ENCODE measurements at places on chromosomes 7 and 10.

DNA sequence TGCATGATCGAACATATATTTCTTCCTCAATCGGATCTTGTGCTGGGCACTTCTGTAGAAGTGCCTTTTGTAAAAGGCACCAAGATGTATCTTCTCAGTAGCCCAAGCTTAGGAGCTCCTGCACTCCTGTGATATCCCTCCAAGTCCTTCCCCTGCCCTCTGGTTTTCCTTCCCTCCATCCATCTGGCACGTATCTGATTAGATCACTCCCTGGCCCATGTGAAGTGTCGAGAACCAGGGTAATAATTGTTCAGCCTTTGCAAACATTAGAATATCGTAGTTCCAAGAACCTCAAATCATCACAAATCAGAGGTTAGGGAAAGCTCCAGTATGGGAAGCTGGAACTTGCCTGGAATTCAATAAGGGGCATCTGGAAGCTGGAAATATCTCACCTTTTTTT, 221.1 kb upstream of the AUTS2 start:
- no peak for DNase-seq

DNA sequence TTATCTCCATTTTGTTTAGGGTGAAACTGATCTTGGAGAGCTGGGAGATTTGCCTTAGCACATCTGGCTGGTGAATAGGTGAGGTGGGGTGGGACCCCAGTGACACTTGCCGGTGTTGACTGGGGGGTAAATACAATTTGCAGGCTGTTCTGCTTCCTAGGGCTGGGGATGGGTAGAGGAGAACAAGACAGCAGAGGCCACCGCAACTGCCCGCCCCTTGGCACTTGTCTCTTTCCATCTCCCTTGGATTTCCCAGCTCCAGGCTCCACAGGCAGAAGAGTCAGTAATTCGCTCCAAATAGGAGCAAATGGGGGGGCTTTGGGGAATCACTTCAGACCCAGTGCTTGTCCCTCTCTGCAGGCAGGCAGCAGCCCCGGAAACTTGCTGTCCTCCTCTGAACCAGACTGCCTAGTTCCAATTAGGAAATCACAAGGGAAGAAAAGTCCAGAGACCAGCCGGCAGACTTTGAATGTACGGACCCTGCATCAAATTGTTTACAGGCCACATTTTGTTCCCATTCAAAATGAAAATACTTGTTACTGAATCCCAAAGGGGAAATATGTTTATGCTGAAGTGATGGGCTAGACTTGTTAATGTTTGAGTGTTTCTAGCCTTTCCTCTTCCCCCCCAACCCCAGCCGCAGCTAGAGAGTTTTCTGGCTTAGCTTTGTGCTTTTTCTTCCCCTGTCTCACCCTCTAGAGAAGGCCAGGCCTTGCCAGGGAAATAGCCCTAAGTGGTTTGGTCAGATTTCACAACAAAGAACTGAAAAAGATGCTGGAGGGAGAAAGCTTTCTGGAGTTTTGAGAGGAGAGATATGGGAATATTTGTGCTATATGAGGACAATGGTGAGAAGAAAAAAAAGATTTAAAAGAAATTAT, 10.0 kb upstream of the INPP5F start:
- no peak for DNase-seq

DNA sequence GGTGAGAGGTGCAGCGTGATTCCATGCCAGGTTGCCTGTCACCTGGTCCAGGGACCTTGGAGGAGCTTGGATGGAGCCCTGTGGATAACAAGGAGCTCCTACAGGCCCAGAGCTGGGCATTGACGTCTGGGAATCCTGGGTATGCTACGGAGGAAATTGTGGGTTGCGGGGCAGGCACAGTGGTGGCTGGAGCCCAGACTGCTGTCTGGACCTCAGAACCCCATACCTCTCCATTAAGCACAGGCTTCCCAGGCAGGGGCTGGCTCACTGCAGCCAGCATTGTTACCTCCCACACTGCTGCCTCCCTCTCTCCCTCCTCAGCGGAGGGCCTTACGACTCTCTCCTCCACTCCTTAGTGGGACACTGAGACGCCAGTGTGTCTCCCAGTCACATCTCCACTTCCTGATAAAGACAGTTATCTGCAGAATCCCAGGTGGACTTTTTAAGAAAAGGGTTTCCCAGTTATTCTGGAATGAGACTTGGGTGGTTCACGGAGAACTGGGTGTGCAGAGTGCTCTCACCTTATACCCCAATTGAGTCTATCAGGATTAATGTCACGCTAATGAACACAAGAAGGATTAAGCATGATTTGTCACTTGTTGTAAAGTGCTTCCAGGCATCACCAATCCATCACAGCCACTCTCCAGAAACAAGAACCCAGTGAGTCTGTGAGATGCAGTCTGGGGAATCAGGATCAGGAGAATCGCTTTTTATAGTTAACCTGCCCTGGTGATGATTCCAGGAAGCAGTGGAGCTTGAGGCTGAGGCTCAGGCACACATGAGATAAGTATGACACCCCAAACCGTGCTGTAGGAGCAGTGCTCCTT, 309.4 kb downstream of the RPS24 start:
- DNase-seq = no peak

DNA sequence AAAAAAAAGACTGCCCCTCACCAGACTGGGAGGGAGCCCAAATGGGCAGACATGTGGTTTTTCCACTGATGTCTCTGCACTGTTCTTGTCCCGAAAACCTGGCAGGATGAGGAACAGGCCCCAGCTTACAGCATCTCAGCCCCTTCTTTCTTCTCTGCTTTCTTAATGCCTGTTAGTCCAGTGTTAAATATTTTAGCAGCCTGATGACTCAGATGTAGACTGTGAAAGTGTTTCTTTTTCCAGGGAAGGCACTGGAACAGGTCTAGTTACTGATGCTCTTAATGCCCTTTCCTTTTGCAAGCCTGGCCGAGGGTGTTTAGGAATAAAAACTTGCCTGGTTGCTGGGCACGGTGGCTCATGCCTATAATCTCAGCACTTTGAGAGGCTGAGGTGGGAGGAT, 107.7 kb downstream of the TACC2 start:
- no peak for DNase-seq

DNA sequence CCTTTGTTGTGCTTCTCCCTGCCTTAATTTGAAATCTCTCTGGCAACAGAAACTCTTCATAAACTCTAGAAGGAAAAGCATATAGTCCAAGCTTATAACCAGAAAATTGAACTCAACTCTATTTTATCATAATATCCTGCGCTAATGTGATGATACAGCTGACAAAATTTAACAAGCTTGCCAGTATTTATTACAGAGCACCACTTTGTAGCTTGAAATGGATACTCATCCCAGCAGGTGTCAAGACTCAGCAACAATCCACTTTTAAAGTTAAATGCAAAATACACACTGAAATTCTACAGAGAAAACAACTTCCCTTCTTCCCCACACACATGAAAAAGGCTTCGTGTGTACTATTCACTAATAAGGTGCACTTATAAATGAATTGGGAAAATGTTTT, 228.9 kb downstream of the AGMO start:
- DNase-seq = no peak

GRCh38 chr7:91959023-91959422, 18.4 kb downstream of the AKAP9 start:
- no peak for DNase-seq

GRCh38 chr10:5930272-5930671, 40.2 kb downstream of the FBH1 start:
- DNase-seq = no peak

DNA sequence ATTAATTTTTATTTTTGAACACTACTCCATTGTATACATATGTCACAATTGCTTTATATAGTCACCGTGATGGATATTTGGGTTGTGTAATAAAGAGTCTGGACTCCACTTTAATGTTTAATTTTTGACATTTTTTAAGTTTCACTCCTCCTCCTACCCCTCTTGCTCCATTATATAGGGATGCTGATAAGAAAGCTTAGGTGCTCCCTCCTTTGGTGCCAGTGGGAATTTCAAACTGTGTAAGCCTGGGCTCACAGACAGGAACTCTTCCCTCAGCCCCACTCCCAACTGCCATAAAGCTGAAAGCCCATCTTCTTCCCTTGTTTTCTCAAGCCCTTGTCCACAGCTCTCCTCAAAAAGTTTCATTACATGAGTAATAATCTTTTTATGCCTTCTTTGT, 47.6 kb downstream of the TWIST1 start:
- DNase-seq = no peak

GRCh38 chr10:78460204-78460603, 426.5 kb downstream of the RPS24 start:
- DNase-seq = no peak

GRCh38 chr7:137110535-137110934, 233.0 kb downstream of the PTN start:
- no peak for DNase-seq

DNA sequence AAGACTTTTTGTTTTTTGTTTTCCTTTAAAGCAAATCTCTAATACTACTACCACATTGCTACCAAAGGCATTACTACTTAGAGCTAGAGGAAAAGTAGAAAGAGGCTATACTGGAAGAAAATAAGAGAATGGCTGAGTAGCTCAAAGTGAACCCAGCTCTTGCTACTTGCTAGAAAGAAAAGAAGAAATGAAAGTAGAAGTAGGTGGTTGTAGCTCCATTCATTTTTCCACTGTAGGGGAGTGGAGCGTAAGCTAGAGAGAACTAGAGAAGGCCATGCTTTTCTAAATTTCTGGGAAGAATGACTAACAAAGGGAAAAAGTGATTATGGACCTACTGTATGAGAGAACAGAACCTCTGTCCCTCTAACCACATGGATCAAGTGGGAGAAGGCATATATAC, 184.4 kb downstream of the PON1 start:
- DNase-seq = no peak

GRCh38 chr10:75556320-75556719, 124.9 kb downstream of the LRMDA start:
- no peak for DNase-seq

GRCh38 chr10:106935978-106936451, 228.5 kb downstream of the SORCS1 start:
- DNase-seq = no peak
